ENCODE measurements at places on chromosomes 3 and 15.

DNA sequence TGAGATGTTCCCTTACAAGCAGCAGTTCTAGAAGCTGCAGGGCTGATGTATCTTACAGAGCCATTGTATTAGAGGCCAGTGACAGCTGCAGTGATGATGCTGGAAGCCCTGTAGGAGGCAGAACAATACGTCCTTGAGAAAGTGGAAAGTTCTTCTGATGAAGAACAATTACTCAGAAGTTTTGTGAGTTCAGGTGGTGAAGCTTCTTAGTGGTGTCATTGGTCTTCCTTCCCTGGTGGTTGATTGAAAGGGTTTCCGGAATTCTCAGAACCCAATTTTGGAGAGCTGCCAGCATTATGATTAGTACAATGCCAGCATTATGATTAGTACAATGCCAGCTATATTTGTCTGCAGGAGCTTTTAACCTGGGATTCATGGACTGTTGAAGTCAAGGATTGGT lies 356.4 kb downstream of the MFSD1 start:
- no peak for DNase-seq

GRCh38 chr15:91940496-91941381 lies 87.2 kb downstream of the SLCO3A1 start:
- DNase-seq, result no peak

DNA sequence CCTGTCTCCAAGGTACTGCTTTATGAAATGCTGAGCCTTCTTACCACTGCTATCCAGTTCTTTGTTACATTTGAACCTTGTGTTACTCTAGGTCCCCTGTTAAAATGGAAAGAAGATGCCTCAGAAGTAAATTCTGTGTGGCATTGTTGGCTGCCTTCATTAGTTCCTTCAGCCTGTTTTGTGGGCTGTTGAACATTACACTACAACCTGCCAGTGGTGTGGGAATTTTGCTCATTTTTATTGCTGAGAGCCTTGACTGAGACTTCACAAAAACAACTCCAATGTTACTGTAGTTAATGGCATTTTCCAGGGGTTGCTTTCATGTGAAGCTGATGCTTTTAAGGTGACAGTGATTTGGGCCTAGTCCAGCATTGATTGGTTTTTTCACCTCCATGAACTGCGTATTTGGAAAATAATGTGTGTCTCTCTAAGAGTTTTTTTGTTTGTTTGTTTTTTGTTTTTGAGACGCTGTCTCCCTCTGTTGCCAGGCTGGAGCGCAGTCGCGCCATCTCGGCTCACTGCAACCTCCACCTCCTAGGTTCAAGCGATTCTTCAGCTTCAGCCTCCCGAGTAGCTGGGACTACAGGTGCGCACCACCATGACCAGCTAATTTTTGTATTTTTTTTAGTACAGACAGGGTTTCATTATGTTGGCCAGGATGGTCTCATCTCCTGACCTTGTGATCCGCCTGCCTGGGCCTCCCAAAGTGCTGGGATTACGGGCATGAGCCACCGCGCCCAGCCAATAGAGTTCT lies 4.3 kb downstream of the MAPK6 start:
- DNase-seq, result no peak

- DNase-seq, result no peak
These were observed 5.0 kb upstream of the UBE2E1 start for GRCh38 chr3:23800731-23801130.

- no peak for DNase-seq
These were observed 1054.8 kb downstream of the SI start for GRCh38 chr3:164023480-164023879.

- DNase-seq, result peak; percentile 64
These were observed at the start of gene SLCO3A1 for GRCh38 chr15:91853511-91853947. SLCO3A1 (plus strand) TSS chr15:91853708.

DNA sequence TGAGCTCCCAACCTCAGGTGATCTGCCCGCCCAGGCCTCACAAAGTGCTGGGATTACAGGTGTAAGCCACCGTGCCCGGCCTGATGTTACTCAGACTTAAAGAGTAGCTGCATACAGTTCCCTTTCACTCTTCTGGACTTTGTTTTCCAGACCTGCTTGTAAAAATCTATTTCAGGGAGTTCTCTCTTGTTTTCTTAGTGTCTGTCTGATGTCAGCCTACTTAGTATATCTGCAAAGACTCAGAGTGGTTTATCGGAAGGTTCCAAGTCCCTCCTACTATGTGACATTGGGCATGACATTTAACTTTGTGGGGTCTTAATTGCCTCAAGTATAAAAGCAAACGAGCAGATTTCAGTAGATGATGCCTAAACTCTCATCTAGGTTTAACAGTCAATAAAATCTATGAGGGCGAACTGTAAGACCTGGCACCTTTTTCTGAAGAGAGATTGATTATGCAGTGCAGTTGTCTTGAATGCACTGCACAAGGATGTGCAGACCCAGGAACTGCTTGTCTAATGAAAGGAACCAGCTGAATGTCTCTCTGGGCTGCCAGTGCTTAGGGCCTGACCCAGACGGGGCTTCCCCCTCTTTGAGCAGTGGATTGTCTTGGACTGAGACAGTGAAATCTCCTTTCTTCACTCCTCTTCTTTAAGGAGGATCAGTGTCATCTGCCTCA lies 301.4 kb downstream of the PTPRG start:
- no peak for DNase-seq

DNA sequence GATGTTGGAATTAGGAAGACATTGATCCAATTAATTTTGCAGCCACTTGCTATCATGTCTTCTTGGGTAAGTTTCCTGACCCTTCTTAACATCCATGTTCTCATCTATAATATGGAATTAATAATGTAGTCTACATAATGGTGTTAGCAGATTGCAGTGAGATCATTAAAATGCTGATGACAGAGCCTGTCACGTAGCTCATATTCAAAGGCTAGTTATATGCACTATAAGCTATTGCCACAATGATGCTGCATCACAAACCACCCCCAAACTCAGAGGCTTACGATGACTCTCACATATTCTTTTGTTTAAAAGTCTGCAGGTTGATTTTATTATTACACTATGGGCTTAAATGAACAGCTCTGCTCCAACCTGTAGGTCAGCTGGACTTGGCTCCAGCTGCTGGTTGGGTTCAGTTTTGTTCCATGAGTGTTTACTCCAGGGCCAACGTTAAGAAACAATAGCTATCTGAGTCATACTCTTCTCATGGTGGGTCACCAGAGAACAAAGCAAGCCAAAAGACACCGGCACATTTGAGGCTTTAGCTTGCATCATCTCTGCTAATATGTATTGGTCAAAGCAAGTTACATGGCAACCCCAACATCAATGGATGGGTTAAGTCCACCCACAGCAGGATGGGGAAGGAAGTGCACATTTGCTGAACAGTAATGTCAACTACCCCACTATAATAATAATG lies 250.0 kb upstream of the SLCO3A1 start:
- DNase-seq, result no peak

- DNase-seq, result no peak
These were observed 179.4 kb upstream of the ADAMTS9 start for GRCh38 chr3:64867224-64867623.

DNA sequence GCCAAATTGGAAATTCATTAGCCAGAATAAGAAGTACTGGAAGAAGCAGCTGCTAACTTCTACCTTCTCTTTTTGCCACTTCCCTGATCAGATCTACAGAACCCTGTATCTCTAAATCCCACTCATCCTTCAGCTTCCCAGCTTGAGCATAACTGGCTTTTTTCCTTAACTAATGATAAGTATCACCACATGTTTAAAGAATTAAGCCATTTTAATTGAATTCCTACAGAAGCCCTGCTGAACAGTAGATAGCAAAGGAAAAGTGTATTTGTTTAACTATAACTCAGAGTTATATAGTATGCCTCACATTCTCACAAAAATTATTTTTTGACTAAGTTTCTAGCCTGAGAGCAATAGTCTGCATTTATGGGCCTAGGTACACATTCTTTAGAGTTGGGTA lies 262.4 kb downstream of the UBE2E2 start:
- DNase-seq, result no peak

GRCh38 chr3:46593274-46593862 lies 19.0 kb upstream of the FAM240A start:
- no peak for DNase-seq

DNA sequence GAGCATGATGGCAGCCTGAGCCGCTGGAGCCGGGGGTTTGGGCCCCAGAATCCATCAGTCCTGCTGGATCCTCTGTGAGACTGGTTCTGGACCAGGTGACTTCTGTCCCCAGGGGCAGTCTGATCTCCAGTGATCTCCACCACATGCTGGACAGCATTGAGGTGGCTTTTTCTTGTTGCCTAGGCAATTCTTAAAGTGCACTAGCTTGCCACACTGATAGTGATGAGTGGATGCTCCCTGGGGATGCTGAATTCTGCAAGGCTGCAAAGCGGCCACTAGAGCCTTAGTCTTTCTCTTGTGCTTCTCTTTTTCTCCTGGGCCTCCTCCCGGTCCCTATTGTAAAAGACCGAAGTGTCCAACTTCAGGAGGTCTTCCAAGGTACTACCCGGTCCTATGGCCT lies 70.4 kb upstream of the ATP11B start:
- no peak for DNase-seq
